ENCODE measurements at places on chromosomes 2 and 18. TPM values are rescaled to one million over a fixed set of nuclear protein-coding genes. Genes with fewer than 3 reads are reported as not detected.
A peak's percentile ranks its signal among the peaks of the same experiment; 100 is the strongest.

DNA sequence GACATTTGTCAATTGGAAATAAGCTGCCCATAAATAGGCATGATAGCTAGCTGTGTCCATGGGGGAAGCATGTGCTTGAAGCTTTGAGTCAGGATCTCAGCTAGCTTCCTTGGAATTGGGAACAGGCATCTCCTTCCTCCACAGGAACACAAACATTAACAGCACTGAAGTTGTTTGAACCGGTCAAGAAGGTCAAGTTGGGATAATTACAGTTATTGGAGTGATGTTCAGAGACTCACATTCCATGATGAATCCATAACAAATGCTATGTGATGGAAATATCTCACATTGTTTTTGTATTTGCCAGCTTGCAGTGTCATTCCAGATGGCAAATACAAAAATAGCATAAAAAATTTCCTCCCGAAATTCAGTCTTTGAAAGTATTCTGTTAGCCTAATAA is 347.6 kb upstream of the SMIM21 start:
- H3K4me3 ChIP-seq, result no peak overlapping the region
- no peaks in the 10 kb centered on the region for H3K27me3 ChIP-seq
- DNase-seq, result no peak
- no peak overlapping the region for H3K27ac ChIP-seq
- H3K36me3 ChIP-seq, result no peaks in the 10 kb centered on the region
- H3K4me1 ChIP-seq, result no peaks in the 10 kb centered on the region

DNA sequence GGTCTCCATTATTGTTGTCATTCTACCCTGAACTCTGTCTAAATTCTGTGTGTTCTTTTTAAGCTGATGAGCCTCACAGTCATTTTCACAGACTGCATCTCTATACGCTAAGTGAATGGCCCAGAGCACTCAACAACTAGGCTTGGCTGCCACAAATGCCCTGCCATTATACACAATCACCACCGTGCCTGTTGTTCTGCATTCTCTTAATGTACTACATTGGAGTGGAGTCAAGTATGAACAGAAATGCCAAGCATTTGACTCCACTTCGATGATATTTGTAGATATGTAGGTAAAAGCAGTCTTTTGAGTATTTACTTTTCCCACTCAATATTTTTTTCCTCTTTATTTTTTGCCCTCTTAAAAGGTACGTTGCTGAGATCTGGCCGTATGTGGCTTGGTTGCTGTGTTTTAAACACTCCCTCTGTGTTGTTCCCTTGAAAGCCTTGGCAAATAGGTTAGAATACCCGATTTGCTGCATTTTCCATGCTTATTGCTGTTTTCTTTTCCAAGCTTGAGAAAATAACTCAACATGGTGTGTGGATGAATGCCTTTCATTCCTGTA is 36.2 kb upstream of the TMEFF2 start:
- H3K27me3 ChIP-seq, result no peaks in the 10 kb centered on the region
- no peak for DNase-seq
- H3K4me1 ChIP-seq, result no peaks in the 10 kb centered on the region
- no peak overlapping the region for H3K4me3 ChIP-seq

Gene RAB17
- not detected for total RNA-seq

Gene ATP6V1C2
- 0.21 TPM for total RNA-seq

- H3K4me1 ChIP-seq, result no peaks in the 10 kb centered on the region
- no peak overlapping the region for H3K27ac ChIP-seq
- H3K36me3 ChIP-seq, result no peaks in the 10 kb centered on the region
- no peak overlapping the region for H3K4me3 ChIP-seq
- no peak for DNase-seq
Measured at GRCh38 chr2:126662621-126663020, 6.7 kb downstream of the GYPC start.

Gene DRC1
- 0.22 TPM for total RNA-seq

DNA sequence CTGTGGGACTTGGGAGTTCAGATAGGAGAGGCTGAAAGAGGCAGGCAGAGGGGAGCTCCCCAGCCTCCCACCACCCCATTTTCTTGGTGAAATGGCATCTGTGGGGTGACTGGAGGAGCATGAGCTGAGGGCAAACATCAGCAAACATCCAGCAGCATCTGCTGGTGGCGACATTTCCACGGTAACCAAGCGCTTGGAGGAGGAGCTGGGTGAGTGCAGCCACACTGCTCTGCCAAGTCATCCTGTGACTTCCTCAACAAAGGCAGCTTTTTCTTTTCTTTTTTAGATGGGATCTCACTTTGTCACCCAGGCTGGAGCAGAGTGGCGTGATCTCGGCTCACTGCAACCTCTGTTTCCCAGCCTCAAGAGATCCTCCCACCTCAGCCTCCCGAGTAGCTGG is 5.6 kb downstream of the TXNL4A start:
- no peak for DNase-seq
- peaks cover 11% of the 10 kb centered on the region for H3K4me1 ChIP-seq
- H3K4me3 ChIP-seq, result no peak overlapping the region
- no peak overlapping the region for H3K27ac ChIP-seq
- no peaks in the 10 kb centered on the region for H3K27me3 ChIP-seq

Gene ACKR3
- total RNA-seq, result 88.7 TPM

Gene IL1F10
- total RNA-seq, result not detected

Gene NR4A2
- 19.5 TPM for total RNA-seq

- H3K27me3 ChIP-seq, result no peaks in the 10 kb centered on the region
- H3K36me3 ChIP-seq, result no peaks in the 10 kb centered on the region
- H3K4me3 ChIP-seq, result no peak overlapping the region
- no peak overlapping the region for H3K27ac ChIP-seq
- no peaks in the 10 kb centered on the region for H3K4me1 ChIP-seq
- no peak for DNase-seq
Measured at GRCh38 chr2:12300019-12300602, 416.6 kb upstream of the TRIB2 start.

Gene MALL
- 12.6 TPM for total RNA-seq

GRCh38 chr2:95346231-95346737 is 49.1 kb downstream of the KCNIP3 start:
- peaks cover 17% of the 10 kb centered on the region for H3K27me3 ChIP-seq
- H3K4me1 ChIP-seq, result peaks cover 10% of the 10 kb centered on the region
- H3K4me3 ChIP-seq, result peak overlapping the region; percentile 59
- peak overlapping the region; percentile 44 for H3K27ac ChIP-seq
- no peaks in the 10 kb centered on the region for H3K36me3 ChIP-seq

Gene TPO
- total RNA-seq, result 21.9 TPM

Gene CABYR
- total RNA-seq, result 0.84 TPM

DNA sequence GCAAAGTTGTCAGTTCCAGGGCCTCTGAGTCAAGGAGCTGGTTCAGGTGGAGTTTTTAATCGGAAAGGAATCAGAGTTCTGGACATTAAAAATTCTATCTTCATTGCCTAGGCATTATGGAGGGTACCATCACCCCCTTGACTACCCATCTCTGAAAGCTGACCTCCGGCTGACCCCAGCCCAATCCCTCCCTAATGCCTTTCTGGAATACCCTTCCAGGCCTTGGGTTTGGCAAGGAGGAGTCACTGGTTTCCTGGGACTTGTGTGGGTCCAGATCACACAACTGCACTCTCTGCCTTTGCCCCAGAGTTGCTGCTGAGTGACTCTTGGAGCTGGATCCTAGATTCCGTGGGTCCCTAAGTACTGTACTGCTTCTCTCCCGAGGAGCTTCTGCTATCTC is 1.0 kb upstream of the OSR1 start:
- H3K4me1 ChIP-seq, result peaks cover 17% of the 10 kb centered on the region
- H3K27me3 ChIP-seq, result no peaks in the 10 kb centered on the region
- no peak for DNase-seq
- H3K27ac ChIP-seq, result no peak overlapping the region
- H3K36me3 ChIP-seq, result no peaks in the 10 kb centered on the region

Gene SPC25
- not detected for total RNA-seq

Gene GPR45
- not detected for total RNA-seq

Gene RIT2
- not detected for total RNA-seq

DNA sequence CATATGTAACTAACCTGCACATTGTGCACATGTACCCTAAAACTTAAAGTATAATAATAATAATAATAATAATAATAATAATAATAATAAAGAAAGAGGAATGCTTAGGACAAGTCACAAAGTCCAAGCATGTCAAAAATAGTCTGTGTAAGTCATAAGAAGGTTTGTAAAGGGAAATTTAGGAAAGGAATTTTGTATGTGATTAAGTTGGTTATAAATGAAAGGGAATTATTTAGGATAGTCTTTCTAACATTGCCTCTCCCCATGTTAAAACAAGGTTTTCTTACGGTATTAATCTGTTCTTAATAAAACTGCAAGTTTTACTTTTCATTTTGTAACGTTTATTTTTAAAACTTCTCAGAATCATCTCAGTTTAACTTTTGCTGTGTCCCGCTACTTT is 62.8 kb downstream of the SESTD1 start:
- no peak overlapping the region for H3K27ac ChIP-seq
- no peaks in the 10 kb centered on the region for H3K36me3 ChIP-seq
- no peak overlapping the region for H3K4me3 ChIP-seq
- no peaks in the 10 kb centered on the region for H3K27me3 ChIP-seq
